HEK293T (cell line): ENCODE measurements at places on chromosomes 4 and X.

- peak; percentile 12 for DNase-seq
Observed at GRCh38 chr4:44738615-44739014, 12.3 kb upstream of the GNPDA2 start.

DNA sequence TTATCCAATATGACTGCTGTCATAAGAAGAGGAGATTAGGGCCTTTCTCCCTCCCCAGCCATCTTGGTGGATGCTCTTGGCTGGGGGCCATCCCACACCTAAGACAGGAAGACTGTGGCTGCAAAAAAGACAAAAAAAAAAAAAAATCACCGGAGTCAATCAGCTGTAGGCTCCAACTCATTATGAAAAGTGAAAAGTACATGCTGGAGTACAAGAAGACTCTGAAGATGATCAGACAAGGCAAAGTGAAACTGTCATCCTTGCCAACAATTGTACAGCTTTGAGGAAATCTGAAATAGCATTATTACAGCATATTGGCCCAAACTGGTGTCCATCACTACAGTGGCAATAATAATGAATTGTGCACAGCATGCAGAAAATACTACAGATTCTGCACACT, 5.2 kb downstream of the EGFL6 start:
- no peak for DNase-seq

DNA sequence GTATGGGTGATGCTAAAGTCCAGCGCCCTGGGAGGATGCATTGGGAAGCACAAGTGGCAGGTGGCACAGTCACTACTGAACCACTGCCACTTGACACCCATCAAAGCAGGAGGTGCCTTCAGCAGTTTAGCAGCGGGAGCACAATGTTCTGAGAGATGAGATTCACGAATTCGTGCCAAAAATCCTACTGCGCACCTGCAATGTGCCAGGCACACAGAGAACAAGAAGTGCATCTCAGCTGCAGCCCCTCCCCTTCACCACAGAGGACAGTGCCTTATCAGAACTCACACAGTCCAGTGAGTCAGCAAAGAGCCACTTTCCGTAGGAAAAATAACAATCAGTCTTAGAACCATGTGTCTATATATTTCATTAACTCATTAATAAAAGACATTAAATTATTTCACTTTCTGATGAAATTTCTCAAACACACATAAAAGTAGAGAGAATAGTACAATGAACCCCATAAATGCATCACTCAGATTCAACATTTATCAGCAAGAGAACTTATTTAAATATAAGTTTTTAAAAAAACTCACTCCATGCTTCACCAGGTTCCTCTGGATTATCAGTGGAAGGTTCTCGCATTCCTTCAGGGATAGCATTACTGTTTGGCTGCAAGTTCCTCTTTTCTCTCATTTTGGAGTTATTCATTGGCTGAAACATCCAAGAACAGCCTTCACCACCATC, 47.0 kb downstream of the BEND2 start:
- DNase-seq = no peak

DNA sequence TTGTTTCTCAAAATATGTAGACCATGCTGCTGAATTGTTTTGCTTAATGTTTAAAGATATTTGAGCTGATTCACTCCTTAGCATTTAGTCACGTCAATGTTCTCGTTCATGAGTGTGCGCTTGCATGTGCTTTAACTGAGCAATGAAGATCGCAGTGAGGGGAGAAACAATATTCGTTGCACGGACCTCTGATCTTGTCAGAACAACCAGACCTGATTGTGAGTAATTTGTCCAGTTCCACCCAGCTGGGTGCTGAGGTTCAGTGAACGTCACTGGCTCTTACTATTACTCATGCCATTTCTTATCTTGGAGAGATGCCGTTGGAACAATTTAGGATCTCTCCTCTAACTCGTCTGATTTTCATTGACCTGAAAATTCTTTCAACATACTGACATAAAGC, 15.0 kb upstream of the PRKX start:
- DNase-seq = no peak

GRCh38 chr4:86004030-86004429, 355.8 kb downstream of the MAPK10 start:
- no peak for DNase-seq

- no peak for DNase-seq
Observed at GRCh38 chrX:123881330-123881729, 21.5 kb downstream of the XIAP start.

GRCh38 chrX:122076241-122076640, 1028.8 kb downstream of the GLUD2 start:
- DNase-seq = no peak

- DNase-seq = no peak
Observed at GRCh38 chr4:164977243-164978164, at the start of gene TRIM61. Gene TRIM61, minus strand, starts transcription at chr4:164977657. Its CDS starts 7,655 bp downstream, at chr4:164970002.

- no peak for DNase-seq
Observed at GRCh38 chr4:37241647-37242046, 2.9 kb upstream of the NWD2 start.

GRCh38 chrX:54182194-54182863, 725 bp downstream of the FAM120C start:
- peak; percentile 43 for DNase-seq

GRCh38 chrX:6012357-6012756, 216.3 kb downstream of the NLGN4X start:
- no peak for DNase-seq

GRCh38 chrX:37867536-37868153, 20.3 kb upstream of the DYNLT3 start:
- no peak for DNase-seq

GRCh38 chr4:25842229-25842845, 20.5 kb downstream of the SEL1L3 start:
- no peak for DNase-seq

DNA sequence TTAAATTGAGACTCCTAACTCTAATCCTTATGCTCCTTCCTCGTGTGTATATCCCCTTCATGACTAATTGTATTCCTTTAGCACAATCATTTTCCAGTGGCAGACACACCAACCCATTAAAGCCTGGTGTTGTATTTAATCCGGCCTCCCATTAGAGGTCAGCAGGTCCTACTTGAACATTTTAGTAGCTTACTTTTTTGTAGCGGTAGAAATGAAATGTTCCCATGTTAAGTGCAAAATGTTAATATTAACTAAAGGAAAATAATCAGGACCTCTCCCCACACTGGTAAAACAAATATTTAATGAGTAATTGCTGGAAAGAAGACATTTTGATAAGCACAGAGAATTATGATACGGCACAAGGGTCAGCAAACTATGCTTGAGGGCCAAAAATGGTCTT, 3.4 kb downstream of the RAB33B start:
- DNase-seq = no peak

DNA sequence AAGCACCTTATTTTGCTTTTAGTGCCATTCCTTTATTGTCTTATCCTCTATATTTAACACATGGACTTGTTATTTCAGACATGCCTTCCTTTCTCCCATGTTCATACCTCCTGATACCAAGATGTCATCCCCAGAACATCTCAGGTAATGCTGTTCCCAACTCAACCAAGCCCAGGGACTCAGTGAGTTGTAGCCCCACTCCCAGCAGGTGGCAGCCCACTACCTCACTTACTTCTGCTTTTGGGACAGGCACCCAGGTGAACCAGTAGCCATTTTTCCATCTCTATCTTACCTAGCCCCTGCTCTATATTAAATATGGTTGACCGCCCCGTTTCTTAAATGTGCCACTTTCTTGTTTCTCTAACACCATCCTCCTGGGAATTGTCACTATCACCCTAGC, 199.0 kb downstream of the DCHS2 start:
- no peak for DNase-seq

DNA sequence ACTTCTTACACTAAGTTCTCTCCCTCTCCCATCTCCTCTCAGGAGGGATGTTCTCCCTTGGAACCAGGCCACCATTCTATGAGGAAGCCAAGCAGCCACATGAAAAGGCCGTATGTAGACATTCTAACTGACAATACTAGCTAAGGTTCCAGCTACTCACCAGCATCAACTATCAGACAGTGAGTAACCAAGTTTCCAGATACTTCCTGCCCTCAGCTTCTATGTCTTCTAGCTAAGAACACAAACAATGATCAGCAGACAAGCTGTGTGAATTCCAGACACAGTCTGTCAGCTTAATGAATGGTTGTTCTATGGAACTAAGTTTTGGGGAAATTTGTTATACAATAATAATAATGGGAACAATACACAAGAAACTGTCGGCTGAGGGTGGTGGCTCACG, 50.8 kb downstream of the SMIM14 start:
- no peak for DNase-seq

- DNase-seq = no peak
Observed at GRCh38 chr4:96952610-96953009, 1112.7 kb downstream of the PDHA2 start.

GRCh38 chr4:144611850-144612249, 34.1 kb upstream of the HHIP start:
- peak; percentile 53 for DNase-seq

GRCh38 chr4:11355226-11355625, 73.5 kb downstream of the HS3ST1 start:
- no peak for DNase-seq

GRCh38 chrX:49002091-49002935, at the start of gene GRIPAP1:
Gene GRIPAP1, minus strand, starts transcription at chrX:49002264. Its CDS starts 35 bp downstream, at chrX:49002229.
- DNase-seq = peak; percentile 85
